ENCODE measurements at places on chromosomes 7 and 10. TPM values are rescaled to one million over a fixed set of nuclear protein-coding genes. Genes with fewer than 3 reads are reported as not detected.

DNA sequence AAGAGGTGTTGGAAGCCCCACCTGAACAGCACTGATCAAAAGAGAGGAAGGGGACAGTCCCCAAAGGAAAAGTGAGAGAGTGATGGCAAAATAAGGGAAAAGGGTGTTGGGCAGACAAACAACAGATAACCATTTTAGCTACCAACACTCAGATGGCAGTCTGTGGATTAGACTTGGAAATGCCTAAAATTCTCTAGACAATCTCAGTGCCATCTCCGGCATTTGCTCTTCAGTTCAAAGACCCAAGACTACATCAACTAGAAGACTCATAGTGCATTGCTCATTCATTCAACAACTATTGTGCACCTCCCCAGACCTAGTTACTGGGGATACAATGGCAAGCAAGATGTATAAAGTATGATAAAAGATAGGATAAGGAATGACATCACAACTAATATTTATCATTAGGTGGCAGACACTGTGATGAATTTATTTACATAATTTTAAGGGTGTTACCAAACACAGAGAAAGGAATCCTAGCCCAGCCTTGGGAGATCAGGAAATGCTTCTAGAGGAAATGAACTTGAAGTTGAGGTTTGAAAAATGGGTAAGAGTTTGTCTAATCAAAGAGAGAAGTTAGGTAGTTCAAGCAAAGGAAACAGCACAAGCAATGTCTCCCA lies 109.3 kb upstream of the ARID5B start:
- no peak for DNase-seq

GRCh38 chr7:22291977-22292376 lies 65.0 kb downstream of the RAPGEF5 start:
- no peak for DNase-seq

GRCh38 chr10:109480836-109481235 lies 442.5 kb downstream of the XPNPEP1 start:
- DNase-seq: no peak

DNA sequence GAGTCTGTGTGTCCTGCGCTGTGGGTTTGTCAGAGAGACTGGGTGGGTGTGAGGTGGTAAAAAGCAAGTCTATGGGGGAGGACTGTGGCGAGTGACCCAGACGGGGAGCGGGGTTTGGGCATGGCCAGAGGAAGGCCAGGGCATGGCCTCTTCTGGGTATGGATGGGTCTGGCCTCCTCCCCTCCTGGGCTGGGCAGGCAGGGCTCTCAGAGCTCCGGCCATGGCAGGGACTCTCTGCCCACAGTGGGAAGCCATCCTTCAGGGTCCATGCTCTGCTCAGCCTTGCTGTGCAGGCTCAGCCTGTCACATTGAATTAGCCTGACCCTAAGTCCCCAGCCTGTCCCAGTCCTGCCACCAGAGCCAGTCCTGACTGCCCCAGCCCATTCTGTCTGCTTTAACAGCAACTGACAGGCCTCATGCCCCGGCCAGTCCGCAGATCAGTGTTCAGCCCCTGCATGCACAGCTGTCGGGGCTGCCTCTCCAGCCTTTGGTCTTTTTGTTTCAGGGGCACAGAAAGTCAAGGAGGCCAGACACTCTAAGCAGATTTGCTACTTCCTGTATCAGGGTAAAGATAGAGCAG lies 7.9 kb downstream of the ANTXRL start:
- DNase-seq: no peak

DNA sequence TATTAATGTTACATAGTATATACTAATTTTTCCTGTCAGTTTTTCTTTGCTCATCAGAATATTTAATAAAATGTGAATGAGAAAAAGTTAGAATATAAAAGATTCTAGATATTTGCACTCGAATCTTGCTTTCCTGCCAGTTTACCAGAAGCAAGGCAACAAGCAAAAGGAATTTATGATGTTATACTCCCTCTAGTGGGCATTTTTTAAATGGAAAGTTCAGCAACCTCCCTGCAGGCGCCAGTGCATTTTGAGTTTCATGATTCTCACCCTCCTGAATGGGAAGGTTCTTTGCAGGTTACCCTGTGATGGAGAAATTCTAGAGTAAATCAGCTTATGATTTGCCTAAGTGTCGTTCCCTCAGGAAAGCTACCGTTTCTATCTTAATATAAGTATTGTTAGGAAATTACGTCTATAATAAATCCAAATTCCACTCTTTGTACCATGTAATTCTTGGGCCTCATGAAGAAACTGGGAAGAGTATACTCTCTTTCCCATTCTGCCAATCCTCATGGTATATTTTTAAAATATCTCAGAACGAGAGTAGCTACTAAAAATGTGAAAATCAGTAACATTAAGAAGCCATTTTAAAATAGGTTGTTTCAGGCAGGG lies 350.0 kb downstream of the CRPPA start:
- DNase-seq: peak; percentile 68

- no peak for DNase-seq
Measured at GRCh38 chr7:98110249-98111022, 3.8 kb downstream of the LMTK2 start.

DNA sequence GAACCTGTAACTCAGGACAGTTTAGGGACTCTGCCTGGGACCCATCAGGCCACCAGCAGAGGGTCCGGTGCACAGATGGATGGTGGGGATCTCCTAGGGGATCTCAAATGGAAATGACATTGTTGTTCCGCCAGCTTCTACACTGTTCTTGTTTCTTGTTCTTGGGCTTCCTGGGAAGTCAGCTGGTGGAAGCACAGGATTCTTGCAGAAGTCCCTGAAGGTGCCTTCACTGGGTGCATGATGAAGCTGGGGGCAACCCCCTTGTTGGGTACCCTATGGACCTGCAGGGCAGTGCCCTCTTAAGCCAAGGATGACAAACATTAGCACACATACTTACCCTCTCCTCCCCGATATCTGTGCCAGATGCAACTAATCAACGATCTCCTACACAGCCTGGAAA lies 18.6 kb downstream of the SFTPD start:
- no peak for DNase-seq

GRCh38 chr7:96273716-96274115 lies 48.2 kb downstream of the SLC25A13 start:
- no peak for DNase-seq

- DNase-seq: no peak
Measured at GRCh38 chr10:116286626-116287200, 13.7 kb upstream of the GFRA1 start.

DNA sequence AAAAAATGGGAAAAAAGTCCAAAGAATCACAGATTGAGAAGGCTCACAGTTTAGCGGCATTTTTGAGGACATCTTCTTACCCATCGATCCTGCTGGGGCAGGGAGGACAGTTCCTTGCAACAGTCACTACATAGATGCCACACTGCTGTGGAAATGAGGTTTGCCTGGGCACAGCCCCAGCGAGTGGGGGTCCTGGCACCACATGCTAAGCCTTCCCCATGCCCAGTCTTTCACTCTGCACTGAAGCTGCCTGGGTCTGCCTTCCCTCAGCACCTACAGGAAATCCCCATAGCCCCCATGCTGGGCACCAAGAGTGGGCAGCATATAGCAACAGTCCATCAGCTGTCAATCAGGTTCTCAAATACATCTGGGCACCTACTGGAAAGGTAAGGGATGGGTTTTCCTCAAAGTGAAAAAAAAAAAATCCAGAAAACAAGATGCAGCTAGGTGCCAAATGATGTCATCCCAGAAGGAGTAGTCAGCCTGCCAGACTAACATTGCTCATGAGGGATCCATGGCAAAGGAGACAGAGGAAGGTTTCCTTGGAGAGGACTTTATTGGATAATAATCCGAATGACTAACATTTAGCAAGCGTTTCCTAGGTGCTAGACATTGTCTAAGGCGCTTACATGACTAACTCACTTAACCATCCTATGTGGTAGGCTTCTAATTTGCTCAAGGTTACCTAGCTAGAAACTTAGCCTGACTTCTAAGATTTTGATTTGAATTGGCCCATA lies 125.7 kb upstream of the CXCL12 start:
- DNase-seq: no peak

- DNase-seq: no peak
Measured at GRCh38 chr7:1285556-1286301, 53.1 kb downstream of the UNCX start.

- peak; percentile 86 for DNase-seq
Measured at GRCh38 chr10:97759158-97759887, 12.5 kb downstream of the SFRP5 start.

DNA sequence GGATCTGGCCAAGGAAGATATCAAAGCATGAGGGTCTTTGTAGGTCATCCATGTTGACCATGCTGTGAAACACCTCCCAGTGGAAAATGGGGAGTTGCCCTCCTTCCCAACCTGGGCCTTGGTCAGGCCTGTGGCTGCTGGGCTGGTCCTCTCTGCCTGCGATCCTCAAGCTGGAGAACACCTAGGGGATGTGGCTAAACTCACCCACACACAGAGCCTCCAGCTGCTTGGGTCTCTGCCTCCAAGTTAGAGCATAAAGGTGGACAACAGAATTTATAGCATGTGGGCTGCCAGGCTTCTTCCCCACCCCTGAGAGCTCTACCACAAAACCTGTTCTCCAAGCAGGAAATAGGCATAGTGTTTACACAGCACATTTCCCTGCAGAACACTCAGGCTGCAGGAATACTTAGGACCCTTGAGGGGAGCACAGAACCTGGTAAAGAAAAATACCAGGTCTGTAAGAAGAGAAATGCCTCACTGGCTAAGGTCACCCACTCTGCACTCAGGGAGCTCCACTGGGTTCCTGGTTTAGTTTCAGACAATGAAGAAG lies at the start of gene SFTPA2:
TSS of gene SFTPA2 (minus strand) at position 248 of the 550 bp plus-strand sequence. CDS start 924 bp downstream, outside the sequence.
- peak; percentile 27 for DNase-seq

DNA sequence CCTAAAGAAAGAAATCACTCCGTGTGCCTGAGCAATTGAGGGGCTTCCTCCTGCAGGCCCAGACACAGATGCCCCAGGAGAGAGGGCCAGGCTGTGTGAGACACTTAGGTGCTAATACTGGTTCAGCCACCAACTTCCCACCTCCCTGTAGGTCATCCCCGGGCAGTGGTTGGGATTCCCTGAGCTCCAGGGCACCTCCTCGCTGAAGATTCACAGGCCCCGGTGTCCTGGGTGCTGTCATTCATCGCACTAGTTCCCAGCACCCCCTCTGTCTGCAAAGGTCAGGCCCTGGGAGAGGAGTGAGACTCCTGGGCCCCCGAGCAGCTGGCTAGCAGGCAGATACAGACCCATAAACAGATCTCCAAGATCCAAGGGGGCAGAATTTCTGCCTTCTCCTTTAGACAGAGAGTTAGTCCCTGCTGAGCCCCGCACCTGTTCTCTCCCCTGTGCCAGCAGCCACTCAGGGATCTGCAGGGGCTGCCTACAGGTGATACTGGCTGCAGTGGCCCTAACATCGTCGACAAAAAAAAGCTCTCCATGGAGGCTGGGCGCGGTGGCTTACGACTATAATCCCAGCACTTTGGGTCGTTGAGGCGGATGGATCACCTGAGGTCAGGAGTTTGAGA lies 38.2 kb upstream of the GTF2I start:
- DNase-seq: peak; percentile 91

Gene SDK1
- not detected for total RNA-seq

Gene HERPUD2
- total RNA-seq: 30.0 TPM

Gene OR13A1
- not detected for total RNA-seq

Data from G401 (cell line).